ENCODE measurements at places on chromosomes 2 and 18. TPM values are rescaled to one million over a fixed set of nuclear protein-coding genes. Genes with fewer than 3 reads are reported as not detected.

The OR6B2 gene
- polyA plus RNA-seq: not detected

The RNASEH1 gene
- polyA plus RNA-seq: 52.4 TPM

DNA sequence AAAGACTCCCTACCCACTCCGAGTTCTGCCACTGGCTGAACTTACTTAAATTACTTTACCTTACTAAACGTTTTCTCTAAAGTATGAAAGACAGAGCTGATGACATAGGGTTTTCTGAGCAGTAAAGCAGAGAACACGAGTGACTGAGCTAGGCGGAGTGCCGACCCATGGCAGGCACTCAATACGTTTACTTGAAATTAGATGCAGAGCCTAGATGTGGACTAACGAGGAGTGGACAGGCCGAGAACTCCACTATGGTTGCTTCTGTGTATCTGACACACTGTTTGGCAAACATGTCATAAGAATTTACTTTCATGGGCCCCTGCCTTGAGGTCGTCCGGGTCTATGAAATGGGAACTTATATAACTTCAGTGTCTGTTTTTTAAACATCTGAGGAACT lies 471.0 kb downstream of the STK39 start:
- no peak for DNase-seq
- H3K4me3 ChIP-seq: no peak overlapping the region
- H3K4me1 ChIP-seq: no peaks in the 10 kb centered on the region
- no peaks in the 10 kb centered on the region for H3K36me3 ChIP-seq

GRCh38 chr2:170222842-170223241 lies 44.9 kb downstream of the MYO3B start:
- DNase-seq: no peak
- H3K36me3 ChIP-seq: no peaks in the 10 kb centered on the region

DNA sequence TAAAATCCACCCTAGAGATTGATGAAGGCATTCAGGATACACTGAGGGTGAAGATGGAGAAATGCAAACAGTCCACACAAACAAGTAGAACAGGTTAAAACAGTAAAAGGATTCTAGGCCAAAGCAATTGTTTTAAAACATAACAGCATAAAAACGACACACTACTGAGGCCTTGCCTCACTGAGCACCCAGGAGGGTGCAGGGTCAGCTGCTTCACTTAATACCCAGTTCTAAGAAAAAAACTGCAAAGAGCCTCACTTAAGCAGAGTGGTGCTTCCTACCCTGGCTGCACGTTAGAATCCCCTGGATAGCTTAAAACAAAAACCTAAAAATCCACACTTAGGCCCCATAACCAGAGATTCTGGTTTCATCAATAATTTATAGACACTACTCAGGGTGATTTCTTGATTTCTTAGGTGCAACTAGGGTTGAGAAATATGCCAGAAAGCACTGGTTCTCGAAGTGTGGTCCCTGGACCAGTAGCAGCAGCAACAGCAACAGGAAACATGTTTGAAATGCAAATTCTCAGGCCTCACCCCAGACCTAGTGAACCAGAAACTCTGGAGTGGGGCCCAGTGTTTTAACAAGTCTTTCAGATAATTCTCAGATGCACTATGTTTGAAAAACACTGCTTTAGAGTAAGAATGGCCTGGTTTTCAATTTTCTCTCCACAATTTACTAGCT lies 279.1 kb downstream of the ZEB2 start:
- H3K36me3 ChIP-seq: no peaks in the 10 kb centered on the region
- no peaks in the 10 kb centered on the region for H3K27me3 ChIP-seq
- no peaks in the 10 kb centered on the region for H3K4me1 ChIP-seq
- no peak overlapping the region for H3K27ac ChIP-seq
- DNase-seq: no peak

- no peak overlapping the region for H3K4me3 ChIP-seq
- no peak for DNase-seq
- H3K4me1 ChIP-seq: no peaks in the 10 kb centered on the region
- H3K27ac ChIP-seq: no peak overlapping the region
- H3K27me3 ChIP-seq: no peaks in the 10 kb centered on the region
Observed at GRCh38 chr2:241129086-241129871, 20.0 kb downstream of the PASK start.
